ENCODE measurements at places on chromosomes 16 and 17.

GRCh38 chr16:50988441-50988840 lies 162.6 kb downstream of the SALL1 start:
- no peak for DNase-seq

DNA sequence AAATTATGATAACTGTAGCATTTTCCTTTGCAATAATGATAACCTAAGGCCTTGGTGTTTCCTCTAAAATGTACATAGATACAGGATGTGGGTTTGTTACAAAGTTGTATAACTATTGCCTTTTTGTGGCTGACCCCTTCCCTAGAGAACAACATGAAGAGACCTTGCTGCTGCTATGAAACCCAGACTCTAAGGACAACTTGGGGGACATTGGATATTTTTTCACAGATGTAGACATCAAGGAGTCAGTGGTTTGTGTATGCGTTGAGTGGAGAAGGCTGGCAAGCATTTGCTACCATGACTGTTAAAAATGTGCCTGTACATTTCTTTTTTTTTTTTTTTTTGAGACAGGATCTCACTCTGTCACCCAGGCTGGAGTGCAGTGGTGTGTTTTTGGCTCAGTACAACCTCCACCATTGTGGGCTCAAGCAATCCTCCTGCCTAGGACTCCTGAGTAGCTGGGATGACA lies 12.3 kb downstream of the HMOX2 start:
- DNase-seq: no peak

DNA sequence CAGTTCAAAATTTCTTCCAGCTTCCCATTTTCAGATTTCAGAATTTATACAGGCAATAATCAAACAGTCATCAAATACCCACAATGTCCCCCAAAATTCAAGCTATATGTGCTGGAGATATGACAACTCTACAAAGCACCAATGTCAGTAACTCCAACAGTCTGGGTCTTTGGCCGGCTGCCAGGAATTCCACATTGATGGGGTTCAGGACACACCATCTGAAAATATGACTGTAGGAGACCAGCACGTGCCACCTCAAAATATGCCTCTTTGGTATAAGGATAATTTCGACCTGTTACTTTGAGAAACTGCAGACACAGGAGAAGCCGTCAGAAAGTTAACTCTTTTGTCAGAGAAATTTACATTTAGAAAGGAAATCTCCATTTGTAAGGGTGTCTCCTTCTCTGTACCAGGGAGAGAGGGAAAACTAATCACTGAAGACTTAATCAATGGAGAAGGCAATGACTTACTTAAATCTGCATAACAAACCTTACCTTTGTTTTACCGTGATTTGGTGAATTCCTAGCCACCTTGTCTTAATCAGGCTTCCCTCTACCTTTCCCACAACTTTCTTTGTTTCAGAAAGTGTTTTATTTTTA lies 594.3 kb upstream of the CDH5 start:
- no peak for DNase-seq

- no peak for DNase-seq
These were observed 6.8 kb downstream of the FHOD1 start for GRCh38 chr16:67240506-67240905.
